ENCODE measurements at places on chromosomes 3 and 15. TPM values are rescaled to one million over a fixed set of nuclear protein-coding genes. Genes with fewer than 3 reads are reported as not detected.

SLC9A9 gene
- 3.3 TPM for total RNA-seq

MYZAP gene
- 2.6 TPM for total RNA-seq

DNA sequence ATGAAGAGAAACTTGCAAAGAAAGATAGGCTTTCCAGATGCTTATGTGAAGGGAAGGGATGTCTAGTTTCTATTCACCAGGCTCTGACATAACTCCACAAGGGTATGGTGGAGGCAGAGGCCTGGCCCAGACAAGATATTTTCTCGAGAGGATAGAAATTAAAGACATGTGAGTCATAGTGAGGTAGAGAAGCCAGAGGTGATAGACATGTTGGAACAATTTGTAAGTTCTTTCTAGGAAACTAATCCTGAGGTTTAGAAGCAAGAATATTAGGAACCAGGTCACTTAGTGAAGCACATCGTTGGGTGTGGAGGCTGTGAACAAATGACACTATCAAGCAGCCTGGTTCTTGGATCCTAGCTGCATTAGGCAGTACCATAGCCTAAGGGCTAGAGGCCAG lies 176.9 kb downstream of the BBX start:
- no peaks in the 10 kb centered on the region for H3K4me1 ChIP-seq
- H3K27me3 ChIP-seq, result no peaks in the 10 kb centered on the region
- H3K4me3 ChIP-seq, result no peak overlapping the region
- no peaks in the 10 kb centered on the region for H3K36me3 ChIP-seq
- H3K27ac ChIP-seq, result no peak overlapping the region
- DNase-seq, result no peak

GRCh38 chr3:87145553-87145952 lies 81.6 kb upstream of the CHMP2B start:
- DNase-seq, result no peak
- H3K4me3 ChIP-seq, result no peak overlapping the region

GRCh38 chr15:91891788-91892345 lies 38.4 kb downstream of the SLCO3A1 start:
- H3K27me3 ChIP-seq, result no peaks in the 10 kb centered on the region
- no peak overlapping the region for H3K27ac ChIP-seq
- H3K4me3 ChIP-seq, result no peak overlapping the region
- H3K4me1 ChIP-seq, result peaks cover 17% of the 10 kb centered on the region

DNA sequence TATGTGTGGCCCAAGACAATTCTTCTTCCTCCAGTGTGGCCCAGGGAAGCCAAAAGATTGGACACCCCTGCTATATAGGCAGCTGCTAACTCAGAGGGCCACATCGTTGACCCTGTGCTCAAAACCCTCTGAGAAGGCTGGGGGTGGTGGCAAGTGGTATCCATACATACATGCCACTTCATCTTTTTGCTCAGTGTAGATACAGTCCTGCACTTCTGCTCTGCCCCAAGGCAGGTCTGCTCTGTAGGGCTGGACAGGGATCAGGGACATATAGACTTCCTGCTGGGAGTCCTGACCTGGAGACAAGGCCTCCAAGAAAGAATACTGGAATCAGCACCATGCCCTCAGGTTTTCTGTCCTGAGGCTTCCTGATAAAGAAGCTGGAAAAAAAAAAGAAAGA lies 4.5 kb upstream of the HCN4 start:
- no peaks in the 10 kb centered on the region for H3K4me1 ChIP-seq
- no peaks in the 10 kb centered on the region for H3K36me3 ChIP-seq
- DNase-seq, result no peak
- H3K27me3 ChIP-seq, result no peaks in the 10 kb centered on the region

TIGIT gene
- 0.46 TPM for total RNA-seq

CIB2 gene
- total RNA-seq, result 7.3 TPM

SLC24A5 gene
- total RNA-seq, result not detected

DNA sequence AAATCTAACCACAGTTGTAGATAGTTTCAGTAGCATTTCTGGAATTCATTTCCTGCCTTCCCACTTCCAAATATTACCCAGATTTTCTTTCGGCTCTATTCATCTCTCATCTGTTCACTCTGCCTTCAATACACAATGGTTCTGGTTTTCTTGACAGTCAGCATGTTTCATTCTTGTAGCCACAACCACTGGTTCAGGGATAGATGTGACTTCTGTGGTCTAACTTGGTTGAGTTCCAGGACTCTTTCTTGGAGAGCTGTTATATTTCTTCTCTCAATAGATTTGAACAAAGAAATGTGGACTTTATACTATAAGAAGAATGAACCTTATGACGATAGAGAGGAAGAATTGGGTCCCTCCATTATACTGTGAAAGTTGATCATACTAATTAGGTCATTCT lies 228.8 kb downstream of the NSUN3 start:
- H3K27me3 ChIP-seq, result no peaks in the 10 kb centered on the region
- H3K27ac ChIP-seq, result no peak overlapping the region
- DNase-seq, result no peak
- H3K4me1 ChIP-seq, result no peaks in the 10 kb centered on the region
- no peak overlapping the region for H3K4me3 ChIP-seq

GOLGA8M gene
- total RNA-seq, result 0.79 TPM

CTXN2 gene
- not detected for total RNA-seq

- no peaks in the 10 kb centered on the region for H3K36me3 ChIP-seq
- no peaks in the 10 kb centered on the region for H3K4me1 ChIP-seq
- H3K27me3 ChIP-seq, result no peaks in the 10 kb centered on the region
- DNase-seq, result no peak
Measured at GRCh38 chr3:178022599-178022998, 513.6 kb upstream of the KCNMB2 start.

SH2D7 gene
- total RNA-seq, result not detected

DNA sequence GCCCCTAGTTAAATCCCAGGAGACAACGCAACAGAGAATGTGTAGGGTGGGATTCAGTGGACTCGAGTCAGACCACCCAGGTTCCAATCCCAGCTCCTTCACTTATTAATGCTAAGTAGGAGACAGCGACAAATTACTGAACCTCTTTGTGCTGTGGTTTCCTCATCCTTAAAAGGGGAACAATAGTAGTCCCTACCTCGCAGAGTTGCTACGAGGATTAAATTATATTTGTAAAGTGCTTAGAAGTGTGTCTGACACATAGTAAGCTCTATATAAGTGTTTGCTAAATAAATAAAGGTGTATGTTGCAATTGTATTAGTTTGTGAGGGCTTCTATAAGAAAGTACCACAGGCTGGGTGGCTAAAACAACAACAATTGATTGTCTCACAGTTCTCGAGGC lies 58.0 kb upstream of the PPARG start:
- no peak overlapping the region for H3K27ac ChIP-seq
- H3K27me3 ChIP-seq, result peaks cover 2% of the 10 kb centered on the region
- H3K4me3 ChIP-seq, result no peak overlapping the region
- DNase-seq, result no peak
- no peaks in the 10 kb centered on the region for H3K36me3 ChIP-seq

CPEB1 gene
- 4.6 TPM for total RNA-seq

- peak; percentile 86 for DNase-seq
- H3K27me3 ChIP-seq, result no peaks in the 10 kb centered on the region
- H3K4me3 ChIP-seq, result no peak overlapping the region
- no peaks in the 10 kb centered on the region for H3K36me3 ChIP-seq
Measured at GRCh38 chr3:134647902-134648760, 2.7 kb downstream of the KY start.

DNA sequence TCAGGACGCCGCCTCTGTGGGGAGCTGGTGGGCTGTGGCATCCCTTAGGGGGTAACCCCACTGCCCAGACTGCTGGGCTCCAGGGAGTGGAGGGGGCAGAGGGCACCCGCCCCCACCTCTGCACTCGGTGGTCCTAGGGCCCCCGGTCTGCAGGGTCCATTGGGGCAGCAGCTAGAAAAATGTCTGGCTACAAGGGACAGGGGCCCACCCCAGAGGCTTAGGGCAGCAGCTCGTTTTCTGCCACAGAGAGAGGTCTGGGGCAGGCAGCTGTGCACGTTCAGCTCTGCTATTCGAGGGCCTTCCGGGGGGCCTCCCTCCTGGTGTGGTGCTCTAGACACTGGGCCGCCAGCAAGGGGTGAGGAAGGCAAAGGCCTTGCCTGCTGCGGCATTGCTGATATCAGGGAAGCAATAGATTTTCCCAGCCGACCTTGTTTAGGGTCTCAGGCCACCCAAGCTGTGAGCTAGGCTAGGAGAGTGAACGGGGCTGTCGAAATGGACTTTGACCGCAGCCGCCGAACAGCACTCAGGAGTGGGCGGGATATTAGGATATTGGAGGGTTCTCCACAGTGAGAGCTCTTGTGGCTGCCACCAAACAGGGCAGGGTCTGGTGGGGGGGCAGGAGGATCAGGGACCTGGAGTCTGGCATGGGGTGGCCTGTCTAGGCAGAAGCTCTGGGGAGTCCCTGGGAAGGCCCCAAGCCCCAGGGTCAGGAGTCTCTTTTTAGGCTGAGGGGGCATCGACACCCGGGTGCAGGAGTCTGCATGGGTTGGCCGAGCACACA lies 61.4 kb upstream of the KLF13 start:
- no peak overlapping the region for H3K4me3 ChIP-seq
- peaks cover 16% of the 10 kb centered on the region for H3K4me1 ChIP-seq

GRCh38 chr3:69743975-69744906 lies 5.0 kb downstream of the MITF start:
- no peaks in the 10 kb centered on the region for H3K36me3 ChIP-seq
- H3K4me3 ChIP-seq, result no peak overlapping the region
- H3K27me3 ChIP-seq, result no peaks in the 10 kb centered on the region
- H3K4me1 ChIP-seq, result peaks cover 74% of the 10 kb centered on the region
- no peak for DNase-seq
- H3K27ac ChIP-seq, result no peak overlapping the region

DUOXA1 gene
- 0.56 TPM for total RNA-seq

CLDN18 gene
- not detected for total RNA-seq

DNA sequence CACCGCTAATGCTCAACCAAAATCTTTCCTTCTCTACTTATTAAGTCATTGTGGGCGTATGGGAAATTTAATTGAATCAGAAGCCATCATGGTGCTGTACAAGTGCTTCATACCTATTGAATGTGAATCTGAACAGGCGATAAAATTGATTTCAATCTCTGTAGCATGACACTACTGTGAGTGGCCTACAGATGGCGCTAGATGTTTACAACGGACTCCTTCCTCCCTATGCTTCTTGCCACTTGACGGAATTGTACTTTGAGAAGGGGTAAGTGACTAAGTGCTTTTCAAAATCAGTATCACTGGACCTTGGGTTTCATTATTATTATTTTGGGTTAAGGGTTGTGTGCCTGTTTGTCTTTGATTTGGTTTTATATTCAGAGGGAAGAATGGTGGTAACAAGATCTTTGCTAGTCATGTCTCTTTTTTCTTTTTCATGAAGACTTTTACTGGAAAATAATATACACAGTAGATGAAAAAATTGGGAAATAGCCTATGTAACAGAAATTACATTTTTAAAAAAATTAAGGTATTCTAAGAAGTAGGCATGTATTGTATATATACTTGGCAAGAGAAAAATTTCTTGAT lies 35.4 kb downstream of the ACP3 start:
- no peaks in the 10 kb centered on the region for H3K27me3 ChIP-seq
- no peak for DNase-seq
- no peaks in the 10 kb centered on the region for H3K4me1 ChIP-seq
- H3K36me3 ChIP-seq, result no peaks in the 10 kb centered on the region

- peaks cover 51% of the 10 kb centered on the region for H3K4me1 ChIP-seq
- no peaks in the 10 kb centered on the region for H3K27me3 ChIP-seq
- no peak overlapping the region for H3K4me3 ChIP-seq
- no peak overlapping the region for H3K27ac ChIP-seq
- DNase-seq, result no peak
Measured at GRCh38 chr3:160768918-160769317, 12.9 kb downstream of the PPM1L start.
